ENCODE measurements at places on chromosomes 12 and 14. TPM values are rescaled to one million over a fixed set of nuclear protein-coding genes. Genes with fewer than 3 reads are reported as not detected.

- DNase-seq, result no peak
Measured at GRCh38 chr14:32382704-32383103, 53.6 kb downstream of the AKAP6 start.

GRCh38 chr14:84112589-84112988 is 1417.4 kb upstream of the FLRT2 start:
- DNase-seq, result no peak

GRCh38 chr14:50823051-50823761 is 7.8 kb downstream of the NIN start:
- no peak for DNase-seq

- no peak for DNase-seq
Measured at GRCh38 chr12:5194306-5194705, 150.6 kb downstream of the KCNA5 start.

- DNase-seq, result no peak
Measured at GRCh38 chr12:59472273-59472672, 123.6 kb upstream of the SLC16A7 start.

DNA sequence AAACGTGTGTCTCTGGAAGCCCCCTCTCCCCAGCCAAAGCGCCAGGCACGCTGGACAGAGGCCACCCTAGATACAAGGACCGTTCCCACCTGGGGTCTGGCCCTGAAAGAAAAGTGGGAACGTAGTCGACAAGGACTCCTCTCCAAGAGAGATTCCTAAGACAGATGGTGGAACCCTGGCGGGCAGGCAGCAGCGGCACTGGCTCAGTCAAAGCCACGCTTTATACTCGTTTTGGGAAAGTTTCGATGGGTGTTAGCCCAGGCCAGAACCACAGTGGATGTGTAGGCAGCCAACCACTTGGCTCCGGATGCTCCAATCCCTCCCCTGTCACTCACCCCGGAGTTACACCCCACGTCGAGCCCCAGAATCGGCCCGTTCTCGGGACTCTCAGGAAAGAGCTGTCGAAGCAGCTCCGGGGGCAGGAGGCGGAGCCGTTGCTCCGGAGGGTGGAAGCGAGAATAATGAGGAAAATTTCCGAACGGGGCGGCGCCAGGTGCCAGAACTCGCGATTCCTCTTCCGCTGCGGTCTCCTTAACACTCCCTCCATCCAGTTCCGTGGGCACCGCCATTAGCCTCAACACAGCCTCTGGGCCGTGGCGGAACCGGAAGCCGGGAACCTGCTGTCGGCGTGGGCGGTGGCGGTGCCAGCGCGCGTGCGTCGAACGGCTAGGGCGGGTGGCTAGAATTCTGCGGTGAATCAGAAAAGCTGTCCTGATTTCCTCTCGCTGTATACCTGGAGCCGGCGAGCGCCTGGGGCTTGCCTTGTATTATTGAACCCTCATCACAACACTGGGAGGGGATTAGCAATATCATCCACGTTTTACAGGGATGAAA is at the start of gene BCDIN3D:
Gene BCDIN3D (minus strand): TSS at position 588 of the 834 bp plus-strand sequence. CDS start 19 bp downstream, at position 569.
- DNase-seq, result peak; percentile 83

DNA sequence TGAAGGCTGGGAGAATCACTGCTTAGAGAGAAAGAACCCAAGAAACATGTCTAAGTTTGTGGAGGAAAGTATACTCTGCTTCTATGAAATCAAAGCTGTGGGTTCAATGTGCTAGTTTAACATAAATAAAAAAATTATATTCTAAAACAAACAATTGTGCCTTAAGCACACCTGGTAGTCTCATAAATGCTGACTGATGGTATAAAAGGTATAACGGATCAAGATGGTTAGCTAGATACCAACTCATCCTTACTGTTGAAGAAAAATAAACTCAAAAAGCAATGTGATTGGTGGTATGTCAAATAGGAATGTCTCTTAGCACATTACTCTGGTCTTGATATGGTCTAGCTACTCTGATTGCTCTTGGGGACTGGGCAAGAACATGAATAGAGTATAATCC is 117.8 kb downstream of the SLC41A2 start:
- no peak for DNase-seq

DNA sequence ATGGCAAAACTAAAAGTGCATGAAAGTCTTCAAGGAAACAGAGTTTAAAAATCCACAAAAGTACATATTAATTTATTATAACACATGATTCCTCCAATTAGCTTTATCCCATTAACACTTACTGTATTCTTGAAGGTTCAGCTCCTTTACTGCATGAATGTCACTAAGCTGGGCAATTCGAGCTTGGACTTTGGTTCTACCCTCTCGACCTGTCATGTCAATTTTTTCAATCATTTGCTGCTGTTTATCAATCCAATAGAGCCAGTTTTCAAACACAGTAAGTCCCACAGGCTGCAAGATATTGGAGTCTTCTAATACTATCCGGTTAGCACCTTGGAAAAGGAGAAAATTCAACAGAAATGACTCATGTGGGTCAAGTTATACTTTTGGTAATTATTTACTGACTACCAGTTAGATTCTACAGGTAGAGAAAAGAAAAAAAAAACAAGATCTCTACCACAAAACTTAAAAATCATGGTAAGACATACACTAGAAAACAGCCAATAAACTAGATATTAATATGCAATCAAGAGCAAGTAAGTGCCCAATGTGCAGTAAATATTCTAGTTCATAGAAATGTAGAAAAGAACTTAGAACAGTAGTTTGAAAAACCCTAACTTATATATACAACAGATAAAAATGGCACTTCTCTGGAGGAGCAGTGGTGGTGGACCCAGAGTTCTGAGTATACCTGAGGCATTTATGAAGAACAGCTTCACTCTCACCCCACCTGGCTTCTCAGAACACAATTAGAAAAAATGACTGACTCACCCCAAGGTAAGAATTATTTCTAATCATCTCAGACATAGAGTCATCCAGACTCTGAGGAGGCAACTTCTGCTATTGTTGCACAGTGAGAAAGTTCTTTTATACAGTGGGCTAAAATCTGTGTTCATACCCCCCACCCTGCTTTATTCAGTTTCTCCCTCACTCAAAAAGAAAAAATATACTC is 67.7 kb downstream of the BCL2L14 start:
- no peak for DNase-seq

GRCh38 chr14:80206351-80207080 is 4.8 kb downstream of the DIO2 start:
- no peak for DNase-seq

DNA sequence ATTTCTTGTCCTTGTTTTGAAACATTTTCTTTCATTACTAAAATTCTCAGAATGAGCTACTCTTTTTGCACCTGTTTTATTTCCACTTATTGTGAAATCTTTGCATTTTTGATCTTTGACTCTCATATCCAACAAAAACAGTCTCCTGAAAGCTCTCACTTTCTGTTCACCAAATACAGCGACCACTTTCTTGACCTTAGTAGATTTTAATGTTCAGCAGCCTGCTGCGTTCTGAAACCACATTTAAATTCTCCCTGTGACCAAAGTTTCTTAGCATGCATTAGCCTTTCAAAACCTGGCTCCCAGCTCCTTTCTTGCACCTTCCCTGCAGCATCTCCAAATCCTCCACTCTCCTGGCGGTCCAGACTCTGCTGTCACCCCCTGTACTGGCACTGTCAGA is 404.4 kb upstream of the PDE3A start:
- no peak for DNase-seq

DNA sequence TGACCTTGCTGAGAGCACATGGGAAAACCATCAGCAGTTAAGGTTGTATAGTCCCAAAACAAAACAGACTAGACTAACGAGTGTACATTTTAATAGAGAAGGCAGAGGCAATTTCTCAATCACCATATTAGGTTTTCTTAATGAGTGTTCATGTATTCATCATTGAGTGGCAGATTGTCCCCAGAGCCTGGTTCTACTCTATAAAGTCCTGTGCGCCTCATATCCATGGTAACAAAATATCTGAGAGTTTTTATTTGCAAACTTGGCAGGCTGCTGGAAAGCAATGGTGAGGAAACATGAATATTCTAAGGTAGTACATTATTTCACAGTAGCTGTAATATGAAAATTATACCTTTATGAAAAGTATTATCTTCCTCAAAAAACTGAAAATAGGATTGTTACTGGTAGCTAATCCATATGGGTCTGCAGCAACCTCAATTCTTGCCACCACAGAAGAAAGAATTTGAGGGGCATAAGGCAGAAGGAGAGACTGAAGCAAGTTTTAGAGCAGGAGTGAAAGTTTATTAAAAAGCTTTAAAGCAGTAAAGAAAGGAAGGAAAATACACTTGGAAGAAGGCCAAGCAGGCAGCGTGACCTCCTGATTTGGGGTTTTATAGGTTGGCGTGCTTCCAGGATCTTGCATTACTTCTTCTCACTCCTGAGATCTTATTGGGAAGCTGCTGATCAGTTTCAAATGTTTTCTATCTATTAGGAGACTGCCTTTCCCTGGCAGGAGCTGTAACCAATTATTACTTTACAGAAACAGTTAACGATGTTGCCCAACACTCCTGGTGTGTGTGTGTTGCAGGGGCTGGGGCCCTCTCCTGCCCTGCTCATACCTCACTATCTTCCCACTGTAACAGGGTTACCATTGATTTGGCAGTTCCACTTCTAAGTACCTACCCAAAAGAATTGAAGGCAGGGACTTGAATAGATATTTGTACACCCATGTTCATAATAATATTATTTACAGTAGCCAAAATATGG is 154.0 kb upstream of the NUDT4 start:
- no peak for DNase-seq

- peak; percentile 47 for DNase-seq
Measured at GRCh38 chr14:51780006-51780692, 80.3 kb upstream of the GNG2 start.

GRCh38 chr14:54207075-54207474 is 189.7 kb upstream of the CDKN3 start:
- DNase-seq, result no peak

DNA sequence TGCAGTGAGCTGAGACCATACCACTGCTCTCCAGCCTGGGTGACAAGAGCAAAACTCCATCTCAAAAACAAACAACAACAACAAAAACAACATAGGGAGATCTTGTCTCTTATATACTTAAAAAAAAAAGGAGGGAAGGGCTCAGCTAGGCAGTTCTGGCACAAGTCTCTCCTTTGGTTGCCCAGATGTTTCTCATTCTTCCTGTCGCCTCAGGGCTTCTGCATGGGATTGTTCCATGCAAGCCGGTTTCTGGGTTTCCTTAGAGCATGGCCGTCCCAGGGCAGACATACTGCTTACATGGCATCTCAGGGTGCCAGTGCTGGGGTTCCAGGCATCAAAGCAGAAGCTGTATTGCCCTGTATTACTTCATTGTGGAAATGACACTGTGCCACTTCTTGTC is 5.2 kb upstream of the SLC8B1 start:
- no peak for DNase-seq

- DNase-seq, result no peak
Measured at GRCh38 chr14:99359906-99360305, 87.9 kb upstream of the BCL11B start.

DNA sequence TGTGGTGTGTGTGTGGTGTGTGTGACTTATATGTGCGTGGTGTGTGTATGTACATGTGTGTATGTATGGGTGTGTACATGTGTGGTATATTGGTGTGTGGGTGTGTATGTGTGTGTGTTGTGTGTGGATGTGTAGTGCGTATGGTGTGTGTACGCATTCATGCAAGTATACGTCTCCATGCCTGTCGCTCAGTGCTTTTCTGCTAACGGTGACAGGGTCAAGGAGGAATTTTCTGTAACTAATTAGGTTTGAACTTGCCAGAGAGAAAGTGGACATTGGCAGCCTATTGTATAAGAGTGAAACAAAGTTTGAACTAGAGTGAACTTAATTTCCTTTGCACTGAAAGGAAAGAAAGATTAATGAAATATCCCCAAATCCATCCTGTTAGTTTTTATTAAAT is 120.9 kb upstream of the GSC start:
- DNase-seq, result no peak

GRCh38 chr12:89470741-89471509 is 53.7 kb downstream of the GALNT4 start:
- no peak for DNase-seq

GRCh38 chr12:81468206-81468605 is 290.9 kb downstream of the PPFIA2 start:
- no peak for DNase-seq

- DNase-seq, result no peak
Measured at GRCh38 chr14:88791629-88792472, 902 bp downstream of the EML5 start.

GRCh38 chr14:101361044-101361443 is 200.3 kb upstream of the DIO3 start:
- no peak for DNase-seq

- no peak for DNase-seq
Measured at GRCh38 chr12:46050805-46051204, 60.4 kb upstream of the SCAF11 start.

- no peak for DNase-seq
Measured at GRCh38 chr12:24746006-24746671, 202.8 kb downstream of the BCAT1 start.

DNA sequence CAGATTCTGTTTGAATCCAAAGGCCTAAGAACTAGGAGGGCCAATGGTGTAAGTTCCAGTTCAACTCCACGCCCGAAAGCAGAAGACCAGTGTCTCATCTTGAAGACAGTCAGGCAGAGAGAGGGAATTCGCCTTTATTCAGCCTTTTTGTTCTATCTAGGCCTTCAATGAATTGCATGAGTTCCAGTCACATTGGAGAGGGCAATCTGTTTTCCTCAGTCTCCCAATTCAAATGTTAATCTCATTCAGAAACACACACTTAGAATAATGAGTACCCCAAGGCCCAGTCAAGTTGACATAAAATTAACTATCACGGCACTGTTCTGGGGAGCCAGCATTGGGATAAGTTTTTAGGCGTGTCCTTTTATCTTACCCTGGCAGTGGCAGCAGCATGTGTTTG is 65.8 kb downstream of the C14orf39 start:
- no peak for DNase-seq

- DNase-seq, result peak; percentile 54
Measured at GRCh38 chr12:47949441-47950341, 13.7 kb upstream of the TMEM106C start.

DNA sequence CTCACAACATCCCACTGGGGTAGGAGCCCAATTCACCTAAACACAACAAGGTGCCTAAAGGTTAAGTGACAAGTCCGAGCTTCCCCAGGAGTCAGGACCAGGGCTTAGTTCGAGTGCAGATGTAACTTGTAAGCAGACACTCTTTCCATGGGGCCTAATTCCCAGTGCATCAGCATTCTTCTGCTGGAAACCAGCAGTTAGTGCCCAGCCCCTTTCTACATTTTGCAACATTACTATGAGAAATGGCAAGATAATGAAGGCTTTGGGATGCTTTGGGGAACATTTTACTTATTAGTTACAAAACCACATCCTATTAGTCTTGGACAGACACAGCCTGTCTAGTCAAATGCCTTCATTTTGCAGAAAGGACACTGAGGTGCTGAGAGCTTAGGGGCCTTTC is 179.8 kb downstream of the CALM1 start:
- DNase-seq, result no peak

- DNase-seq, result no peak
Measured at GRCh38 chr12:23950210-23950774, 822 bp upstream of the SOX5 start.

- DNase-seq, result no peak
Measured at GRCh38 chr12:112172556-112173324, 47.4 kb downstream of the TRAFD1 start.

GRCh38 chr12:48765753-48766162 is 23.1 kb downstream of the ADCY6 start:
- DNase-seq, result no peak

- no peak for DNase-seq
Measured at GRCh38 chr12:48863291-48863690, 2.4 kb downstream of the RND1 start.

The RFX4 gene
- polyA plus RNA-seq, result 0.06 TPM

The TSPAN11 gene
- 5.7 TPM for polyA plus RNA-seq

The ACOT4 gene
- polyA plus RNA-seq, result 3.5 TPM

The RPL10L gene
- polyA plus RNA-seq, result 0.22 TPM

The KRT77 gene
- not detected for polyA plus RNA-seq

The TSPAN9 gene
- polyA plus RNA-seq, result 83.2 TPM

The CAPZA3 gene
- 0.30 TPM for polyA plus RNA-seq

The KCNA5 gene
- polyA plus RNA-seq, result 2.0 TPM

The CEBPE gene
- 0.16 TPM for polyA plus RNA-seq

The TMEM179 gene
- polyA plus RNA-seq, result 0.90 TPM
